ENCODE measurements at places on chromosomes 4 and X. TPM values are rescaled to one million over a fixed set of nuclear protein-coding genes. Genes with fewer than 3 reads are reported as not detected.

Gene MSL3
- total RNA-seq: 38.3 TPM

Gene HOPX
- 27.3 TPM for total RNA-seq

Gene ENAM
- total RNA-seq: not detected

Gene XAGE3
- not detected for total RNA-seq

Gene OCRL
- 3.0 TPM for total RNA-seq

Gene VBP1
- 86.5 TPM for total RNA-seq

Gene FAM9B
- total RNA-seq: not detected

Gene ARAP2
- 20.7 TPM for total RNA-seq

Gene NXF2
- not detected for total RNA-seq

Gene PPP4R3C
- total RNA-seq: not detected

Gene LDOC1
- total RNA-seq: 5.8 TPM

Gene NRK
- total RNA-seq: 0.03 TPM

Gene ADGRG2
- not detected for total RNA-seq

Gene INTU
- total RNA-seq: 0.03 TPM

Gene ADAD1
- total RNA-seq: not detected

Gene TECRL
- total RNA-seq: not detected

Gene ADH4
- total RNA-seq: 0.21 TPM

Gene MAGED2
- 22.1 TPM for total RNA-seq

Gene SOWAHB
- 0.05 TPM for total RNA-seq

Gene ARHGAP6
- 0.10 TPM for total RNA-seq
